ENCODE measurements at places on chromosomes 12 and 14. TPM values are rescaled to one million over a fixed set of nuclear protein-coding genes. Genes with fewer than 3 reads are reported as not detected.

Gene TTC9
- 15.9 TPM for total RNA-seq

Gene CAPZA3
- total RNA-seq, result not detected

Gene FITM1
- 1.4 TPM for total RNA-seq

Gene LRP1
- 1.3 TPM for total RNA-seq

Gene ACOT4
- 1.1 TPM for total RNA-seq
